ENCODE measurements at places on chromosomes 4 and X.

GRCh38 chr4:166039822-166040221, 166.8 kb downstream of the TLL1 start:
- no peak for DNase-seq

- no peak for DNase-seq
These were observed 138.4 kb upstream of the STX18 start for GRCh38 chr4:4680243-4680642.

- DNase-seq = no peak
These were observed 18.9 kb downstream of the TCEAL1 start for GRCh38 chrX:103647630-103648029.

- no peak for DNase-seq
These were observed 340.4 kb downstream of the FSTL5 start for GRCh38 chr4:161823450-161823849.

DNA sequence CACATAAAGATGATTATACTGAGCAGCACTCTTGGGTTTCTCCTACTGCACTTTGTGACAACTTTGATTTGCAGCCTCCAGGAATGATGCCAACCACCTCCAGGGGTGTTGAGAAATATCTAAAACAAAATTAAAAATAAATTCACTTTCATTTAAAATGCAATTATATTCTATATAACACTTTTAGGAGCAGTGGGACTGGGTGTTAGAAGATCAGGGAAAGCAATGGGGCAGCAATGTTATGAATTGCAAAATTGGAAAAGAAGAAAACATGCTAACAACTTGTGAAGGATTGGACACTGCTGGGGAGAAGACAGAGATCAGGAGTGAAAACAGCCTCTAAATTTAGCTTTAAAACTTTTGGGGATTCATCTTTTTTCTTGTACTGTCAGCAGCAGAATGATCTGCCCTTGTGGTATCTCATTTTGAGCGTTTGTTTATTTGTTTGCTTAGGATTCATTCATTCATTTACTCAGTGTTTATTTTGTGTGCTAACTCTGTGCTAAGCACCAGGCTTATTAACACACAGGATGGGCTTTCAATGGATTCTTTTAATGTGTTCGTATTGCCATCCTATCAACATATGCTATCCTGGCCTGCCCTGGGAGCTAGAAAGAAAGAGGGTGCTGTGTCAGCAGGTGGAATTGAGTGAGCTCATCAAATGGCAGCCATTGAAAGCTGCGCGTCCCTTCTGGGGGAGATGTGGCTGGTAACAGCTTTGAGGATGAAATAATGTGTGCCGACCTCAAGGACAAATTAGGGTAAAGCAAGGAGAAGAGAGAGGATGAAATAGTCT, 96.5 kb downstream of the FRMPD4 start:
- no peak for DNase-seq

- DNase-seq = peak; percentile 18
These were observed 27.5 kb downstream of the RUFY3 start for GRCh38 chr4:70749313-70749712.

DNA sequence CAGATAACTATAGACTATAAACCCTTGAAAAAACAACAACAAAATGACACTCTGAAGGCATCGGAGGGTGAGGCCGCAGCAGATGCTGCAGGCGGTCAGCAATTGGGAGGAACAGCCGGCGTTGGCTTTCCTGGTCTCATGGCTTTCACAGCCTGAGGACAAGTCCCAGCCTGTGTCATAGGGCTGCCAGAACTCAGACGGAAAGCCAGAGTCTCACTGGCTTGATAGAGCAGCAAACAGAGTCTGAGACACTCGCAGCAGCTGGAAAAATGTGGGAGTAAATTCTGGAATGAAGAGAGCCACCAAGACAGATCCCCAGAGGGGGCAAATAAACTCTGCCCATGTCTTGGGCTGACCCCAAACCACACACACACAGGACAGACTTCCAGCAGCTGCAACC, 86.3 kb downstream of the PPP2R2C start:
- no peak for DNase-seq

DNA sequence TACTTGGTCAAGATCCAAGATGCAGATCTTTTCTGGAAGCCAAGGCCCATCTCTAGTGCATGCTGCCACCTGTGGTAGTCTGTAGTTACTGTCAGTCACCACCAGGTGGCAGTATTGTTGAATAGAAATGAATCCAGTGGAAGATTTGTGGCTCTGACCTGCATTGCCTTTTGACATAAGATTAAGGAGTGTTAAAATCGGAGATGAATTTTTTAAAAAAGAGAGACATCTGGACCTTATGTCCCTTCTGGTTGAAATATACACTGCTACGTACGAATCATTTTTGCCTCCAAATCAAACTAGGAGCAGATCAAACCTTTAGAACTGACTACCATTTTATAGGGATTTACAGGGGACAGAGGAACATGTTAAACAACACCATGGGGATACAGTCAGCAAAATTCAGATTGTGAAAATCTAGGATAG, 46.9 kb upstream of the RHOH start:
- DNase-seq = peak; percentile 68

GRCh38 chr4:157014621-157015591, 43.3 kb upstream of the PDGFC start:
- no peak for DNase-seq

GRCh38 chr4:140110542-140111215, 43.3 kb downstream of the MAML3 start:
- DNase-seq = no peak

DNA sequence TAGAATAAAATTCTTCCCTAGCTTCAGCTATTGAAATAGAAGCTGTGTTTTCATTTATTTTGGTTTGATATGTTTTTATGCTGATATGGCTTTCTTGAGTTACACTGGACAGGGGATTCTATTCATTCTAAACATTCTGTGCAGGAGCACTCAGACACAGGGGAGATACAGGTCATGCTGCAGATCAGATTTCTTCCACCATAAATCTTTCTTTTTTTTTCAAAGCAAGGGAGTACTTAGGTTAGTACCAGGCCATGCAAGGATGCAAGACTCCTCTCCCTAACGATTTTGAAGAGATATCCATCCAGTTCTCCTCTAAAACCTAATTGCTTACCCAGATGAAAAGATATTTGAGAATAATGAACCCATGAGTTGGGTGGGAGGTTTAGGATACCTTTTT, 21.4 kb downstream of the ETDC start:
- no peak for DNase-seq

- DNase-seq = no peak
These were observed 54.7 kb upstream of the MYOZ2 start for GRCh38 chr4:119080721-119081541.

- DNase-seq = no peak
These were observed 5.0 kb downstream of the RBM3 start for GRCh38 chrX:48579259-48579658.

DNA sequence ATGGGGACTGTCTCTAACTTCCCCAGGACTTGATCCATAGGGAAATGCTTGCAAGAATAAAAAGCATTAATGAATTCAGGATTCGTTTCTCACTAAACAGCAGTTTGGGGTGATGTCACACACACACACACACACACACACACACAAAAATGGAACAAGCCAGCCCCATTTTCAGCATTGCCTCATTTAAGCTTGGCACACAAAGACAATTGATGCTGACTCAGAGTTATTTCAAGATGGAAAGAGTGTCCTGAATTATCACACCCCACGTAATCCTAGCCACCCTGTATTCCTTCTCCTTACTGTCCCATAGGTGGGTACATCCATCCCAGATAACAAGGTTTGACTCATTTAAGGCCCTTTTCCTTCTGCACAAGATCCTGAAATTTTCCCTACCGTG, 345.1 kb upstream of the HS3ST1 start:
- no peak for DNase-seq

GRCh38 chr4:155961575-155961974, 7.9 kb upstream of the CTSO start:
- no peak for DNase-seq

DNA sequence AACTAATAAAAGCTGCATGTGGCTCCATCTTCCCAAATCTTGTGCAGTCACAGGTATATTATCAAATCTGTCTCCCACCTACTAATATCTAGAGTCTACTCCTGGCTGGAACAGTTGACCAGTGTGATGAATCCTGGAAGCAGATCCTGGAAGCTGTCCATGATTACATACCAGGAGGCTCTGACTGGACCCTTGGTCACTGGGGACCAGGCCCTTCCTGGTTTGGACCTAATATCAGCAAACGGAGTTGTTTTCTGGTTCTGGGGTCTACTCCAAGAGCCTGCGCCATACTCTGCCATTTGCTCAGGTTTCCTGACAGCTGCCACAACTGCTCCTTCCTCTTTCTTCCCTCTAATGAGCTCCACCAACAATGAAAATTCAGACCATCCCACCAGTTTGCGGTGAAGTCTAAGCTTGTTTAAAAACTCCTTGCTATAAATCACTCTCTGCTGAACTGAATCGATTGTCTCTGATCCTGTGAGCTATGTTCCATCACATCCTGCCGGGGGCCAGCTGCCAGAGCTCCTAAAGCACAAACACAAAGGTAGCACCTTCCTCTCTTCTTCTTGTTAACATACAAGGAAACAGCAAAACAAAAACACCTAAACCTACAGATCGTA, 114.2 kb downstream of the PALLD start:
- no peak for DNase-seq

DNA sequence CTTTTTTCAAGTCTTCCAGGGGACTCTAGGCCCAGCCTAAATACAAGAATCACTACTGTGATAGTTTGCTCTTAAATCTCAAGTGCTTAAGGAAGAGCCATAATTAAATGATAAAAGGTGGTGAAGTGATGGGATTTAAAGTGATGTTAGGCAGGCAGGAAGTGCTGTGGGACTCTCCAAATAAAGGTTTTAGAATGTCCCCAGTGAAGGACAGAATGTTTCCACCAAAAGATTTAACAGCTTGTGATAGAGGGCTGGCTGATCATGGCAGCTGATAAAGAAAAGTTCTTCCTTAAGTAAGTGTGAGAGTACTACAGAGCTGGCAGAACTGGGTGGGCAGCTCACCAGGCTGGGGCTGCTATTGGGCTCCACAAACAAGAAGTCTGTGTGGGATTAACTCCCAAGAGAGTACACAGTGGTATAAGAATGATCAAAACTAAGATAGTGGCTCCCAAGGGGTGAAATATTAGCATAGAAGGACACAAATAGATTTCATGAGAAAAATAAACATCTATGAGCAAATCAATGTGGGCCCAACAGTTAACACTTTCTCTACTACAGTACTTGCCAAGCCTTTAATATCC, 637.2 kb upstream of the CPEB2 start:
- DNase-seq = no peak

DNA sequence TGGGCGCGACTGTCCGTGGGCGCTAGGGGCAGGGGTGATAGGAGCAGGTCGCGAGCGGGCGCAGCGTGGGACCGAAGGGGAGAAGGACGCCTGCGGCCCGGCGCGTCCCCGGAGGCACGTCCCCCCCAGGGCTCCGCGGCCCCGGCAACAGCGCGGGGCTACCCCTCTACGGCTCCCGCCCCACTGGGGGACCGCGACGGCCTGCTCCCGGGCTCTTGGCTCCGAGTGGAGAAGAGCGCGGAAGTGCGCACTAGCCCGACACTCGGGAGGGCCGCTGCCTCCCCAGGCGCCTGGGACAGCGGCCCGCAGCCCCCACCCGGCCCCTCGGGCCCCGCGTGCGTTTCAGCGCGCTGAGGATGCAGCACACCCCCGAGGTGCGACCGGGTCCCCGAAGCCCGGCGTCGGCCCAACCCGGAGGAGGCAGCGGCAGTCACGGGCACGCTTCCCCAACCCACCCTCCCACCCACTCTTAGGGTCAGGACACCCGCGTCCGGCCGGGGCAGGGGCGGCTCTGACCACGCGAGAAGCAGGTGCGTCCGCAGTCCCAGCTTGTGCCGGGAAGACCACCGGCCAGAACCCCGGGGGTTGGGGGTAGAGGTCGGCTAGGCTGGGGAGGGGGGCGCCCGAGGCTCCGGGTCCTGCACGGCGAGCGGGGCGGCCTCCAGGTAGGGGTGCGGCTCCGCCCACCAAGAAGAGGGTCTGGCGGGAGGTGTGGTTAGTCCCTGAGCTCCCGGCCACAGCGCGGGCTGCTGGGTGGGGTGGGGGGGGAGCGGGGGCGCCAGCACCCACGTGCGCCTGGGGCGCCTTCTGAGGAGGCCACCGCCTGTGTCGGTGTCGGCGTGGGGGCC, 18.5 kb upstream of the NAT8L start:
- DNase-seq = no peak

DNA sequence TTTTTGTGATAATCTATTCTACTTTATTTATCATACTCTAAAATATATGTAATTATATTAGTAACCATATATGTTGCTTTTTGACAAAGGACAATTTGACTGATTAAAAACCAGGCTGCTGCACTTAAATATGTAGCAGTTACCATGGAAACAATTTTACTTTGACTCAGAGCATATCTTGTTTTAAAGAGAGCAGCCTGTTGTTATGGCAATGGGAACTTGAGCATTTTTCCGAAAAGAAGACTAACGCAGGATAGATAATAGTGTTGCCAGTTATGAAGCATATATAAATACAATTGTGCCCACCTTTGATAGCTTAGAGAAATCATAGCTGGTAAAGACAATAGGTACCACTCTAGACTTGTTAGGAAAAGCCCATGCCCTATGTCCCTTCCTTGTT, 283.0 kb downstream of the GASK1B start:
- DNase-seq = no peak

GRCh38 chrX:45164995-45165394, 35.7 kb downstream of the DIPK2B start:
- no peak for DNase-seq

DNA sequence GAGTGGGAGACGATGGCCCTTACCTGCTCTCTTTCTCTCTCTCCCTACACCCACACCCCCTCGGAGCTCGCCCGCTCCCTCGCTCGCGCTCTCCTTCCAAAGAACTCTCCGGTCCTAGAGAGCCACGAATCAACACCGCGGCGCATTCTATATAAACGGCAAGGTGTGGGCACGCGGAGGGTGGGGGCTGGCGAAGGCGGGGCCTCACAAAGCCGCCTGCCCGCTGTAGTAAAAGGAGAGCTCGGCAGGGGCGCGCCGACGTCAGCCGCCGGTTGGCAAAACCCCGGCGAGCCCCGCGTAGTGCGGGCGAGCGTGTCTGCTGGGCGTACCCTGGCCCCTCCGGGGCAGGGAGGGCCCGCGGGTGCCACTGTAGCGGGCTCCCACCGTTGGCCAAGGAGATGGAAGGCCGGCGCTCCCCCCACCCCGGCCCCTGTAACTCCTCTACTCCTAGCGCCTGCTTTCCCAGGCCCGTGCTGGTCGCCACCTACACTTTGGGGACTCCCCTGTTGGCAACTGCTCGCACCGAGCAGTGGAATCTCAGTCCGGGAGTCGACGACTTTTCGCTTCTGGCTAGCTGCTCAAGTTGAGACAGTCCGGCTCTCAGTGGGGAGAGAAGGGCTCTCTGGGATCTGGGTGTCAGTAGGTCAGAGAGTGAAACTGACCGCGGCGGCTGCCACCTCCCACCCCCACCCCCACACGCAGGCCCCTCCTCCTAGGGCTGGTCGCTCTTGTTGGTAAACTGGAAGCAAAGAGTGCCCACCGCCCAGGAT, 325.5 kb upstream of the F9 start:
- no peak for DNase-seq

Measured in GM12864 (cell line).